LHCN-M2 (cell line): ENCODE measurements at places on chromosomes 5 and 9.
A peak's percentile ranks its signal among the peaks of the same experiment; 100 is the strongest.

- no peak for DNase-seq
Observed at GRCh38 chr9:101274971-101275768, 109.6 kb downstream of the BAAT start.

GRCh38 chr5:98296426-98296825 is 477.0 kb upstream of the RGMB start:
- peak; percentile 39 for DNase-seq

DNA sequence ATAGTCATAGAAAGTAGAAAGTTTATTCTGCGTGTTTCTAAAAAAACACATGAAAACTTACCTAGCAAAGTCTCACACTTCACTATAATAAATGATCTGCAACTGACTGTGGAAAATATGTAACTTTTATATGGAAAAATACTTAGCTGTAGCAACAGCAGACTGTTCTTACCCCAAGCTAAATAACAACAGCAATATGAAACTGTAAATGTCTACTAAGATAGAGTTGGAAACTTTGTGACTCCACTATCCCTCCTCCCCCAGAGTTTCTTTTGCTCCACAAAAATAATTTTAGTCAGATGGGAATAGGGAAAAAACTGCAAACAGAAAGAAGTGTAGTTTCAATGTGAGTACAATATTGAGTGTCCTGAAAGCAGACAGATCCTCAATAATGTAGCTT is 21.0 kb downstream of the MLLT3 start:
- no peak for DNase-seq

- peak; percentile 87 for DNase-seq
Observed at GRCh38 chr9:14030375-14031059, 283.4 kb downstream of the NFIB start.

- no peak for DNase-seq
Observed at GRCh38 chr9:6443661-6444060, 30.7 kb downstream of the UHRF2 start.
